ENCODE measurements at places on chromosomes 13 and 19. TPM values are rescaled to one million over a fixed set of nuclear protein-coding genes. Genes with fewer than 3 reads are reported as not detected.

The CALM3 gene
- total RNA-seq, result 682 TPM

The PLIN4 gene
- total RNA-seq, result not detected

The ATP4A gene
- total RNA-seq, result not detected

The ZNF709 gene
- 1.7 TPM for total RNA-seq

The CEACAM6 gene
- total RNA-seq, result not detected

The RNF113B gene
- not detected for total RNA-seq

The EXOC3L2 gene
- total RNA-seq, result not detected

The IFNL1 gene
- 0.29 TPM for total RNA-seq

The TDRD12 gene
- total RNA-seq, result 0.21 TPM

DNA sequence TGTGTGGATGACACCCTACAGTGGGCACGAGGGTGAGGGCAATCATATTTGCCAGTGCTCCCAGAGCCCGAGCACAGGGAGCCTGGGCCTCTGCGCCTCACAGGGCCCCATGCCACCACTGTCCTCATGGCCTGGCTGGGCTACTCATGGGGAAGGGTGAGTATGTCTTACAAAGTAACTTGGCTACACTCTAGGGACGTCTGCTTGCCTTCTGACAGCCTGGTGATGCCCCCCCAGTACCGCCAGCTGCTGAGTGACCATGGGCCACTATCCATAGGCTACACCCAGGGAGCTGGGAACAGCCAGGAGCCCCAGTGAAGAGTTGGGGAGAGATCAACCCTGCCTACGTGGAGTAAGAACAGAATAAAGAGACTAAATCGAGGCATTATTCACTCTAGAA is 78.8 kb downstream of the SERP2 start:
- DNase-seq, result no peak
- H3K4me3 ChIP-seq, result no peak overlapping the region
- H3K27ac ChIP-seq, result no peak overlapping the region
- H3K27me3 ChIP-seq, result no peaks in the 10 kb centered on the region
- H3K36me3 ChIP-seq, result no peaks in the 10 kb centered on the region

DNA sequence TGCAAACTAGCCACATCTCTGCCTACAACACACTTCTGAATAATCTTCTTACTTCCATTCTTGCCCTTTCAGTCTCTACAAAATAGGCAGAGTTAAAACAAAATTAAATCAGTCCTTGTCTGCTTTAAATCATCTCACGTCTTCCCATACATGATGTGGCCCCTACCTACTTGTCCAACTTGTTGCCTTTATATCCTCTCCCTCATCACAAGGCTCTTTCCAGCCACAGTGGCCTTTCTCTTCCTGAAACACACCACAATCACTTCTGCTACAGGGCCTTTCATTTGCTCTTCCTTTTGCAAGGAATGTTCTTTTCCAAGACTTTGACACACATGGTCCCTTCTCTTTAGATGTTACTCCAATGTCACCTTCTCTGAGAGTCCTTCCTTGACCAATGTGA is 1.7 kb downstream of the RBM26 start:
- peaks cover 34% of the 10 kb centered on the region for H3K36me3 ChIP-seq
- no peaks in the 10 kb centered on the region for H3K27me3 ChIP-seq
- peaks cover 37% of the 10 kb centered on the region for H3K4me1 ChIP-seq
- no peak overlapping the region for H3K27ac ChIP-seq
- no peak overlapping the region for H3K4me3 ChIP-seq

- H3K27me3 ChIP-seq, result peaks cover 16% of the 10 kb centered on the region
- no peak overlapping the region for H3K27ac ChIP-seq
- no peak overlapping the region for H3K4me3 ChIP-seq
- peaks cover 29% of the 10 kb centered on the region for H3K4me1 ChIP-seq
These were observed 1.6 kb upstream of the ADAMTS10 start for GRCh38 chr19:8611877-8612806.

- H3K4me3 ChIP-seq, result no peak overlapping the region
- H3K27ac ChIP-seq, result no peak overlapping the region
- no peaks in the 10 kb centered on the region for H3K36me3 ChIP-seq
- H3K27me3 ChIP-seq, result no peaks in the 10 kb centered on the region
- DNase-seq, result no peak
These were observed 9.6 kb upstream of the NOTCH3 start for GRCh38 chr19:15210323-15210781.

GRCh38 chr19:48975947-48976847 is 11.1 kb downstream of the FTL start:
- H3K36me3 ChIP-seq, result peaks cover 34% of the 10 kb centered on the region
- no peaks in the 10 kb centered on the region for H3K27me3 ChIP-seq
- no peak overlapping the region for H3K27ac ChIP-seq
- H3K4me3 ChIP-seq, result no peak overlapping the region

DNA sequence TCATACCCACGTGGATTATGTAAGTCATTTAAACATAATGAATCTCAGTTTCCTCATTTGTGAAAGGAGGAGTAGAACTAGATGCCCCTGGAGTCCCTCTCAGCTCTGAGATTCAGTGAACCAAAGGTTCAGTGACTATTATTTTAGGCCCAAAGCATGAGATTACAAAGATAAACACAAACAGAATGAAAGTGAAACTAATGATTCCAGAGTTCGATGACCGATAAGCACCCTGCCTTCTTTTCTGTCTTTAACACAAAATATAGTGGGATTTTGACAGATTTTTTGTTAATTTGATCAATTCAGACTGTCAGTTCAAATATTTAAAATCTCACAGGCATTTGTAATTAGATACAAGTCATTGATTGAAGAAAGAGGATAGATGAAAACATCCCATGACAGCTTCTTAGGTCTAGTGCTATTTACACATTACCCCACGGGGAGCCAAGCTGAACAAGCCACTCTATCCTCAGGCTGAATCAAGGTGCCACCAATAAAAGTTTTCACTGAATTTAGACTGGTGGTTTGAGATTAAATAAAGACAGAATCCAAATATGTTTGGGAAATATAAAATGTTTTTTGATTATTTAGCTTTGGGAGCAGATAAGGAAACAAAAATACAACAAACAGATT is 64.6 kb upstream of the RAP2A start:
- H3K4me3 ChIP-seq, result peak overlapping the region; percentile 78
- H3K36me3 ChIP-seq, result peaks cover 2% of the 10 kb centered on the region

- no peaks in the 10 kb centered on the region for H3K4me1 ChIP-seq
- no peak overlapping the region for H3K27ac ChIP-seq
- no peaks in the 10 kb centered on the region for H3K27me3 ChIP-seq
- H3K36me3 ChIP-seq, result no peaks in the 10 kb centered on the region
These were observed 2.6 kb downstream of the TUBA3C start for GRCh38 chr13:19178901-19179593.

DNA sequence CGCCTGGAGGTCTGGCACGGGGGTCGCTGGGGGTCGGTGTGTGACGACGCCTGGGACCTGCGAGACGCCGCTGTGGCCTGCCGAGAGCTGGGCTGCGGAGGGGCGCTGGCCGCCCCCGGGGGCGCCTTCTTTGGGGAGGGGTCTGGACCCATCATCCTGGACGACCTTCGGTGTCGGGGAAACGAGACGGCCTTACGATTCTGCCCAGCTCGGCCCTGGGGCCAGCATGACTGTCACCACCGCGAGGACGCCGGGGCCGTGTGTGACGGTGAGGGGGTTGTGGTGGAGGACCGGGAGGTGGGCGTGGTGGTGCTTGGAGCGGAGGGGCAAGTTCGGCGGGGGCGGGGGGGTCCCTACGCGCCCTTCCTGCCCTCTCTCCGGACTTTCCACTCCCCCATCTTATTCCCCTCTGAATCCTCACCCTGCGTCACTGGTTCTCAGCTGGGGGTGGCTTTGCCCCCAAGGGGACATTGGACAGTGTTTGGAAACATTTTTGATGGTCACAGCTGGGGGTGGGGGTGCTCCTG is 5.5 kb downstream of the SSC5D start:
- no peaks in the 10 kb centered on the region for H3K27me3 ChIP-seq
- H3K36me3 ChIP-seq, result no peaks in the 10 kb centered on the region
- DNase-seq, result no peak
- H3K4me1 ChIP-seq, result no peaks in the 10 kb centered on the region

DNA sequence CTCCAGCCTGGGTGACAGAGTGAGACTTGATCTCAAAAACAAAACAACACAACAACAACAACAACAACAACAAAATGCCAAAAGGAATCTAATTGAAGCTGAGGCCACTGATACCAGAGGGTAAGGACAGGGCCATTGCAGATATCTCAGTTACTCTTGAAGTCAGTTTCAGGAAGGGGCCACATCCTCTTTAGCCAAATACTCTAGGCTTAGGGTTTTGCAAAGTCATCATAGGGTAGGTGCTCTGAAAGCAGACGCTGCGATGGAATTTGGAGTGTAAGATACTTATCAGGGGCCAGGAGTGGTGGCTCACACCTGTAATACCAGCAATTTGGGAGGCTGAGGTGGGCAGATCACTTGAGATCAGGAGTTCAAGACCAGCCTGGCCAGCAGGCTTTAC is 46.6 kb upstream of the UBAC2 start:
- no peak for DNase-seq
- H3K36me3 ChIP-seq, result no peaks in the 10 kb centered on the region
- H3K4me3 ChIP-seq, result no peak overlapping the region
- H3K27ac ChIP-seq, result no peak overlapping the region
- H3K27me3 ChIP-seq, result peaks cover 3% of the 10 kb centered on the region

DNA sequence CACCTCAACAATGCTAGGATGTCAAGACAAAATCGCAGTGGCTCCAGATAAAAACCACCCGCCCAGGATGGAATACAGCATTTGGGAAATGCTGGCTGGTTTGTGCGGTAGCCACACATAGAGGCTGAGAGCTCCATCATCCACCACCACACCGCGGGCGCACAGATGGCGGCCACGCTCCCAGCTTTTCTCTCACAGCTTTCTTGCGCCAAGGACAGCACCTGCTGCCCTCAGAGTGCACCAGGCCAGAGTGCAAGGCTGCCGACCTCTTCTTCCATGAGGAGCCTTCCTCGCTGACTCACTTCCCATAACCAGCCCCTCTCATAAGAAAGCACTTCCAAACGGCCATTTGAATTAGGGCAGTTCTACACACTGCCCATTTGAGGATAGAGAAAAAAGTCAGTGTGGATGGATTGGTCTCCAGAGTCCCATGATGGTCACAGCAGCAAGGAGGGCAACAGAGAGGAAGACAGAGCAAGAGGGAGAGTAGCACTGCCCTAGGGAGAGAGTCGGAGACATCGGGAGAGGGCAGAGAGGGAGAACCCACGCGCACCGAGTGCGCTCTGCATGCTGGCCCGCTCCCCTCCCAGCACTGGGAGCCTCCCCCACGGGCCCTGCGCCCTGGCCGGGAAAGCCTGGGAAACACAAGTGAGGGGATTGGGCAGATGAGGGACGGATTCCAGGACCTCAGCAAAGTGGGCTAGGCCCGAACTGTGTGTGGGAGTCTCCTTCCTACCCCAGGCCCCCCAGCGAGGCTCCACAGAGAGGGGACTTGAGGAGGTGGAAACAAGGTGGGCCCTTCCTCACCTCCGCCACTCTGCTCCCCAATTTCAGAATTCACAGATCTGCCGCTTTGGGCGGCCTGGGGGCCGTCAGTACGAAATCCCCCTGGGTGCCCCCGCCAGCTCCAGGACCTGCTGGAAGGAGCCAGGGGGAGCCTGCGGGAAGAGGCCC is 156.9 kb downstream of the USP12 start:
- H3K4me3 ChIP-seq, result no peak overlapping the region
- no peaks in the 10 kb centered on the region for H3K4me1 ChIP-seq
- peaks cover 18% of the 10 kb centered on the region for H3K27me3 ChIP-seq
- no peak overlapping the region for H3K27ac ChIP-seq
- no peaks in the 10 kb centered on the region for H3K36me3 ChIP-seq
- no peak for DNase-seq

- H3K36me3 ChIP-seq, result no peaks in the 10 kb centered on the region
- DNase-seq, result no peak
- H3K27ac ChIP-seq, result no peak overlapping the region
- no peaks in the 10 kb centered on the region for H3K27me3 ChIP-seq
- peaks cover 13% of the 10 kb centered on the region for H3K4me1 ChIP-seq
- no peak overlapping the region for H3K4me3 ChIP-seq
These were observed 11.8 kb upstream of the BTBD2 start for GRCh38 chr19:2027361-2027760.

- DNase-seq, result no peak
- peaks cover 33% of the 10 kb centered on the region for H3K4me1 ChIP-seq
- no peaks in the 10 kb centered on the region for H3K27me3 ChIP-seq
- no peak overlapping the region for H3K27ac ChIP-seq
- H3K4me3 ChIP-seq, result no peak overlapping the region
- peaks cover 59% of the 10 kb centered on the region for H3K36me3 ChIP-seq
These were observed 5.8 kb downstream of the FCHO1 start for GRCh38 chr19:17757125-17757524.

- H3K4me1 ChIP-seq, result peaks cover 33% of the 10 kb centered on the region
- H3K27me3 ChIP-seq, result no peaks in the 10 kb centered on the region
- peak overlapping the region; percentile 94 for H3K27ac ChIP-seq
- peak; percentile 56 for DNase-seq
- peak overlapping the region; percentile 89 for H3K4me3 ChIP-seq
These were observed 546 bp upstream of the ZNF546 start for GRCh38 chr19:39996218-39996810.

DNA sequence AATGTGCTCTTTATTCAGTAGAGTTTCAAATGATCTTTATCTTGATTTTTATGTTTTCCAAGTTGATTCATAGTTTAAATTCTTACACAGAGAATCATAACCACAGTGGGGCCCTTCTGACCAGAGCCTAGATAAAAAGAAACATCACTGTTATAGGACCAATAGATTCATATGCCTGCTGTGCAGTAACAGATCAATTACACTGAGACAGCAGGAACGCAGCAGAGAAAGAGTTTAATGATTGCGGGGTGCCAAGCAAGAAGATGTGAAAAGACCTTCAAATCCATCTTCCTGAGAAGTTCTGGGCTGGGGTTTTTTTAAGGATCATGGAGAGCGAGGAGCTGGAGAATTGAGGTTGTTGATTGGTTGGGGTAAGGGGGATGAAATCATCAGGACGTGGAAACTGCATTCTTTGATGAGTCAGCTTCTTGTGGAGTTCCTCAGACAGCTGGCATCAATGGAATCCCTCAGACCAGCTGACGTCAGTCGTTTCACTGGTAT is 346.6 kb downstream of the TBC1D4 start:
- H3K4me3 ChIP-seq, result no peak overlapping the region
- DNase-seq, result no peak
- H3K27me3 ChIP-seq, result peaks cover 2% of the 10 kb centered on the region
- no peak overlapping the region for H3K27ac ChIP-seq
- H3K36me3 ChIP-seq, result no peaks in the 10 kb centered on the region

- H3K27ac ChIP-seq, result peak overlapping the region; percentile 94
- peak overlapping the region; percentile 92 for H3K4me3 ChIP-seq
- no peaks in the 10 kb centered on the region for H3K27me3 ChIP-seq
- peak; percentile 46 for DNase-seq
- H3K36me3 ChIP-seq, result peaks cover 4% of the 10 kb centered on the region
These were observed 9.9 kb upstream of the MKNK2 start for GRCh38 chr19:2060884-2061494.

DNA sequence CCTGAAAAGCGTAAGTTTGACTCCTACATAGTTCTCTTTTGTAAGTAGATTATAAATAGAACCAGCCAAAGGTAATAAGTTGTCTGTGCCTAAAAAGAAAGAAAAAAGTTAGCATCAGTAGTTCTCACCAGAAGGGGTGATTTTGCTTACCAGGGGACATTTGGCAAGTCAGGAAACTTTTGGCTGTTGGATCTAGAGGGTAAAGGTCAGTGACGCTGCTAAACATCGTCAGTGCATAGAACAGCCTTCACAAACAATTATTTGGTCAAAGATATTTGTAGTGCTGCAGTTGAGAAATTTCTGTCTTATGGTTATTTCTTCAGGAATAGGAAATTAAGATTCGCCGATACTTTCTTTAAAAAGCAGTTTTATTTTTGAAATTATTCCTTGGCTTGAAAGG is 2.0 kb downstream of the USPL1 start:
- H3K4me3 ChIP-seq, result no peak overlapping the region
- no peak for DNase-seq
- peaks cover 34% of the 10 kb centered on the region for H3K36me3 ChIP-seq
- no peak overlapping the region for H3K27ac ChIP-seq
- H3K27me3 ChIP-seq, result no peaks in the 10 kb centered on the region

- DNase-seq, result no peak
- H3K4me3 ChIP-seq, result no peak overlapping the region
- H3K27ac ChIP-seq, result no peak overlapping the region
- no peaks in the 10 kb centered on the region for H3K4me1 ChIP-seq
- H3K27me3 ChIP-seq, result no peaks in the 10 kb centered on the region
These were observed 237.7 kb upstream of the IPO5 start for GRCh38 chr13:97715763-97716162.
